IPS DF 6.9 (cell line): ENCODE measurements at places on chromosomes 16 and 17.

DNA sequence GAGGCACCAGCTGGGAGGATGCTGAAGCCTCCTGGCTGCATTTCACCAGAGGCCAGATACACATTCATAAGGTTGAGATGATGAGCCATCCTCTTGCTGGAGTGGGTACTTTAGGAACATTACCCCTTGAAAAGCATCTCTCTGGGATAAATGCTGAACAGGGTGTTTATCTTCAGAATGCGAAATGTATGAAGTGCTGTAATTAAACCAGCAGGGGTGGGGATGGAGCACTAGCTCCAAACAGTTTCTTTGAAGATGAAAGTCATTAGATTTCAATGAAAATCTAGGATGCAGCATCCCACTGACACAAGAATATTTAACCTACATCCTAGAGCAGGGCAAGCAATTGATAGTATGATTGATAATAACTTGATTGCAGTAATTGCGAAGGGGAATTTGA is 158.1 kb downstream of the CYLD start:
- H3K36me3 ChIP-seq, result no peaks in the 10 kb centered on the region
- H3K4me1 ChIP-seq, result no peaks in the 10 kb centered on the region
- no peak overlapping the region for H3K4me3 ChIP-seq
- H3K27me3 ChIP-seq, result no peaks in the 10 kb centered on the region
- no peak for DNase-seq

- H3K36me3 ChIP-seq, result no peaks in the 10 kb centered on the region
- no peaks in the 10 kb centered on the region for H3K4me1 ChIP-seq
- no peak overlapping the region for H3K27ac ChIP-seq
Measured at GRCh38 chr17:37506678-37507077, 17.0 kb downstream of the DUSP14 start.

GRCh38 chr16:81319221-81319912 is 4.6 kb downstream of the GAN start:
- DNase-seq, result no peak
- H3K4me3 ChIP-seq, result no peak overlapping the region
- H3K27ac ChIP-seq, result no peak overlapping the region
- no peaks in the 10 kb centered on the region for H3K36me3 ChIP-seq
- H3K4me1 ChIP-seq, result peaks cover 2% of the 10 kb centered on the region; the same call in 1 of the 2 replicates

DNA sequence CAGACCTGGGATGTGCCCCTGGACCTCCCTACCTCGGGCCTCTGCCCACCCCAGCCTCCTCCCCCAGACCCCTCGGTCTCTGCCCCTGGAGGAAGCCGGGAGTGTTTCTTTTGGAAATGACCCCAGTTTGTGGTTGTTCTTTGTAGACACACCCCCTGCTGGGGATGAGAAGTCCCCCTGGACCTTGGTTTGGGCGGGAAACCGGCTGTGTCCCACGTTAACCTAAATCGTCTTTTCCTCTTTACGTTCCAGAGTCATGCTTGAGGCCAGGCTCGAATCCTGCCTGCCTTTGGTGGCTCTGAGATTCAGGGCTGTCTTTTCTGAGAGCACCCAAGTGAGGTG is 116.6 kb downstream of the METRNL start:
- no peaks in the 10 kb centered on the region for H3K27me3 ChIP-seq
- no peaks in the 10 kb centered on the region for H3K4me1 ChIP-seq
- H3K4me3 ChIP-seq, result no peak overlapping the region

DNA sequence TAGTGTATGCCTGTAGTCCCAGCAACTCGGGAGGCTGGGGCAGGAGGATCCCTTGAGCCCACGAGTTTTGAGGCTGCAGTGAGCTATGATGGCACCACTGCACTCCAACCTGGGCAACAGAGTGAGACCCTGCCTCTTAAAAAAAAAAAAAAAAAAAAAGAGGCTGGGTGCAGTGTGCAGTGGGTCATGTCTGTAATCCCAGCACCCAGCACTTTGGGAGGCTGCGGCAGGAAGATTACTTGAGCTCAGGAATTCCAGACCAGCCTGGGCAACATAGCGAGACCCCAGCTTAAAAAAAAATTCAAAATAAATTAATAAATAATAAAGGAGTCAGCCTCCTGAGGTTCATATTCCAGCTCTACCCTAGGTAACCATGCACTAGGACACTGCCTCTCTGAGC is 9.6 kb upstream of the CNOT1 start:
- no peak overlapping the region for H3K27ac ChIP-seq
- H3K4me1 ChIP-seq, result no peaks in the 10 kb centered on the region
- no peak for DNase-seq
- H3K27me3 ChIP-seq, result no peaks in the 10 kb centered on the region
- H3K4me3 ChIP-seq, result no peak overlapping the region

- no peaks in the 10 kb centered on the region for H3K36me3 ChIP-seq
- H3K4me1 ChIP-seq, result peaks cover 18% of the 10 kb centered on the region
- no peak overlapping the region for H3K27ac ChIP-seq
- DNase-seq, result no peak
Measured at GRCh38 chr17:43028221-43028861, 3.3 kb downstream of the RND2 start.

GRCh38 chr17:61235001-61235826 is 164.4 kb upstream of the TBX2 start:
- no peaks in the 10 kb centered on the region for H3K27me3 ChIP-seq
- H3K4me3 ChIP-seq, result no peak overlapping the region
- DNase-seq, result no peak
- H3K4me1 ChIP-seq, result peaks cover 3% of the 10 kb centered on the region; the same call in 1 of the 2 replicates
- no peaks in the 10 kb centered on the region for H3K36me3 ChIP-seq

- no peaks in the 10 kb centered on the region for H3K4me1 ChIP-seq
- no peak overlapping the region for H3K27ac ChIP-seq
- H3K27me3 ChIP-seq, result no peaks in the 10 kb centered on the region
- H3K4me3 ChIP-seq, result no peak overlapping the region
Measured at GRCh38 chr17:44473367-44473766, 29.8 kb downstream of the GPATCH8 start.
